ENCODE measurements at places on chromosomes 3 and 15.

- no peak for DNase-seq
Measured at GRCh38 chr3:52831500-52832301, 1.2 kb upstream of the ITIH4 start.

GRCh38 chr15:35603301-35603700 lies 57.3 kb upstream of the DPH6 start:
- no peak for DNase-seq

- no peak for DNase-seq
Measured at GRCh38 chr3:8900869-8901268, 62.4 kb downstream of the RAD18 start.

DNA sequence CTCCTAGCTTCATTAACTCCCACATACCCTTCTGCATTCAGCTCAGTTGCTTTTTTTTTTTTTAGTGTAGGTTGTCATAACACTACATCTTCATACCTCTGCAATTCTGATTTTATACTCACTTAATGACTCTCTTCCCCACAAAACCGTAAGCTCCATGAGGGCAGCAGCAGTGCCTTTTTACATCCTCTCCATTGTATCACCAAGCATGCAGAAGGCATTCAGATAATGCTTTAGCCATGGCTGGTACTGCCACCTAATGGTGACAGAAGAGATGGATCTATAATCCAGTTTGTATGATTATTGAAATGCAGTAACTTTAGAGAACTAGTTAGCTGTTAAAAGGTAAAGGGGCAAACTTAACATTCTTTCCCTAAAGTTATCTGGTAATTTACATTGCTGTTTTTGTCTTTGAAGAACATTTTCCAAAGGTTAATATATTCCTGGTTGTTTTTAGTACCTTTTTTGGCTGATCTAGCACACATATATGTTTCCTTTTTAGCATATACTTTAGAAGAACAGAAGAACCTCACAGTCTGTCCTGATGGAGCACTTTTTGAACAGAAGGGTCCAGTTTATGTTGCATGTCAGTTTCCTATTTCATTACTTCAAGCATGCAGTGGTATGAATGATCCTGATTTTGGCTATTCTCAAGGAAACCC lies 36.8 kb downstream of the ATP1B3 start:
- DNase-seq, result peak; percentile 66

- DNase-seq, result no peak
Measured at GRCh38 chr3:53554559-53555067, 60.2 kb downstream of the CACNA1D start.

GRCh38 chr15:92473756-92474155 lies 80.1 kb downstream of the ST8SIA2 start:
- DNase-seq, result no peak

DNA sequence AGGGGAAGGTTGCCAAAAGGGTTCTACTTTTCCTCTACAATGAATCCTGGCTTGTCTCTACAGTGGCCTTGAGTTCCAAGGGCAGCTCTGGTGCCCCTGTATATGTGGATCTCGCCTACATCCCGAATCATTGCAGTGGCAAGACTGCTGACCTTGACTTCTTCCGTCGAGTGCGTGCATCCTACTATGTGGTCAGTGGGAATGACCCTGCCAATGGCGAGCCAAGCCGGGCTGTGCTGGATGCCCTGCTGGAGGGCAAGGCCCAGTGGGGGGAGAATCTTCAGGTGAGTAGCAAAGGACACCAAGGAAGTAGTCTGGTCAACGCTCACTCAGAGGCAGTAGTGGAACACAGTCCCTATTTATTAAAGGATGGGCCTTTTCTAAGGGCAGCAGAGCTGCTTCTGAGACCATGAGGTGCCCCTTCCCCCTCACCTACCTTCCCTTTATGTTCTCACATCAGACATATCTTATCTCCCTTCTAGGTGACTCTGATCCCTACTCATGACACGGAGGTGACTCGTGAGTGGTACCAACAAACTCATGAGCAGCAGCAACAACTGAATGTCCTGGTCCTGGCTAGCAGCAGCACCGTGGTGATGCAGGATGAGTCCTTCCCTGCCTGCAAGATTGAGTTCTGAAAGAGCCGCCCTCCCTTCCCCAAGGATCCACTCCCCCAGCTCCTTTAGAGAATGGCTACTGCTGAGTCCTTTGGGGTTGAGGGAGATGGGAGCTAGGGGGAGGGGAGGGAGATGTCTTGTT lies 12.4 kb downstream of the MAP1A start:
- DNase-seq, result no peak

GRCh38 chr15:68795298-68795848 lies 25.3 kb downstream of the ANP32A start:
- peak; percentile 82 for DNase-seq

DNA sequence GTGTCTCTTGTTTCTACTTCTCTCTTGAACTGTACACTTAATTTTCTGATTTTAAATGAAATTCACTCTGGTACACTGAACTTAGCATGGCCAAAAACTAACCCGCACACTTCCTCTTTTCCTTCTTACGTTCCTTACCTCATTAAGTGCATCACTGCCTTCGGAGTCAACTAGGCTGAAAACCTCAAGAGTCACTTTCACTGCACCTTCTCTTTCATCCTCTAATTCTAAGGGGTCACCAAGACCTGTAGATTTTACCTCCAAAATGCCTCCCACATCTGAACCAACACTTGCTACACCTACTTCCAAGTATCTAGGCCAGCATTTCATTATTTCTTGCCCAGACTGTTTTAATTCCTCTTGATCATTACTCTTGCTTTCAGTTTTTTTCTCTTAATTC lies 6.6 kb downstream of the CBLB start:
- DNase-seq, result no peak

DNA sequence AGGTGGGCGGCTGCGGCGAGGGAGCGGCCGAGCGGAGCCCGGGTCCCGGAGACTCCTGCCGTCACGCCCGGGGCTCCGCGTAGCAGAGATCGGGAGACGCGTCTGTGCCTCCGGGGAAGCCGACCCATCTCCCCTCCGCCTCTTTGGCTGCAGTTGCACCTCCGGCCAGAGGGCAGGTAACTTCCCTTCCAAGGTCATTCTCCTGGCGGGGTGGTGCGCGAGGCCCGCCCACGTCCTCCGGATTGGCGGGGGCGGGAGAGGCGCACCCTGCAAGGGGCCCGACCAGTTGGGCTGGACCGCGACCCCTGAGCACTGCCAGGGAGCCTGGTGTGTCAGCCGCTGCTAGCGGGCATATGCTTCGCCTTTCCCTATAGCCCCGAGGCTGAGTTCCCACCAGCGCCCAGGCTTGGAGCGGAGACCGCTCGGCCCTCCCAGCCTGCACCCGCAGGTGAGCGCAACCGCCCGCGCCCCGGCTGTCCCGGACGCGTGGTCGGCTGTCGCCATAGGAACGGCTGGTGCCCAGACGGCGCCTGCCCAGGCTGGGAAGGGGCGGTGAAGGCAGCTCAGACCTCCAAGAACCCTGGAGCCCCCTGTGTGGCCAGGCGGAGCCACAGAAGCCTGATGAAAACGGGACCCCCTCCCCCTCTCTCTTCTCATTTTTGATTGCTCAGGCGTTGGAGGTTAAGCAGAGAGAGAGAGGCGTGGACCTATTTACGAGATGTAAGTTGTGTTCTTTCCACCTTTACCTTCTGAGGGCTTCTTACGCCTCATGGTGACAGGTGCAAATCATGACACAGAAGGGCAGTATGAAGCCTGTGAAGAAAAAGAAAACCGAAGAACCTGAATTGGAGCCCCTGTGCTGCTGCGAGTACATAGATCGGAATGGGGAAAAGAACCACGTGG lies 453 bp downstream of the ZDHHC23 start:
- DNase-seq, result peak; percentile 27

GRCh38 chr3:97121386-97121785 lies 307.0 kb downstream of the EPHA6 start:
- no peak for DNase-seq

DNA sequence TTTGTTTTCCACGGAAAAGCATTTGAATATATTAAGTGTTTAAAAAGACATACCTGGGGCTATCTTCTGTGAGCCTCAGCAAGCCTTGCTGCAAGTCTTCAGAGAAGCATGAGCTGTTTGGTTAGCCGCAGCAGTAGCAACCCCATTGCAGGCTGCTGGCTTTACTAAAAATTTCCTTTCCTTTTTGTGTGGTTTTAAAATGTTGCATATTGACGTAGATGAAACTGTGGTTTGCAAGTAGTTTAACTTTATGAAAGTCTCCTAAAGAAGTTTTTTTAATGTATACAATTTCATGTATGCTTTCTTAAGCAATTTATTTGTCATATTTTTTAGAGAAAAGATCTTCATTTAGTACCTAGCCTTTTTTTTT lies at the start of gene GPR171:
Gene GPR171 (minus strand): TSS at position 166 of the 370 bp plus-strand sequence. CDS start 3,830 bp downstream, outside the sequence.
- DNase-seq, result peak; percentile 86

DNA sequence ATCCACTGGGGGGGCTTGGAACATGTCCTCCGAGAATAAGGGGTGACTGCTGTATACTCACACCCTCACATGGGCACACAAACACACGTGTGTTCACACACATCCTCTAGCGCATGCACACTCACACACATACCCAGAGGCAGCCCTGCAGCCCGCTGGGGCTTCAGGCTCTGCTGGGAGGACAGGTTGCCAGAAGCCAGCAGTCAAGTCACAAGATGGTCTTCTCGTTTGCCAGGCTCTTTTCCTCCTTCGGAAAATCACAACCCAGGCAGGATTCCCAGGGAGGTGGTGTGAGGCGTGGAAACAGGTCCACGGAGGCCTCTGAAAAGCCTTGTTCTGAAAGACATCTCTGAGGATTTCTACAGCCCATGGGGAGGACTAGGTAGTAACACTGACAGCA lies 26.8 kb downstream of the MEGF11 start:
- no peak for DNase-seq

GRCh38 chr3:71104556-71104955 lies 479.0 kb downstream of the FOXP1 start:
- DNase-seq, result no peak

- no peak for DNase-seq
Measured at GRCh38 chr3:44065311-44066094, 176.2 kb upstream of the TOPAZ1 start.

- DNase-seq, result peak; percentile 61
Measured at GRCh38 chr15:84992157-84992944, 10.7 kb downstream of the PDE8A start.

- no peak for DNase-seq
Measured at GRCh38 chr3:174488527-174488926, 370.6 kb upstream of the NAALADL2 start.

DNA sequence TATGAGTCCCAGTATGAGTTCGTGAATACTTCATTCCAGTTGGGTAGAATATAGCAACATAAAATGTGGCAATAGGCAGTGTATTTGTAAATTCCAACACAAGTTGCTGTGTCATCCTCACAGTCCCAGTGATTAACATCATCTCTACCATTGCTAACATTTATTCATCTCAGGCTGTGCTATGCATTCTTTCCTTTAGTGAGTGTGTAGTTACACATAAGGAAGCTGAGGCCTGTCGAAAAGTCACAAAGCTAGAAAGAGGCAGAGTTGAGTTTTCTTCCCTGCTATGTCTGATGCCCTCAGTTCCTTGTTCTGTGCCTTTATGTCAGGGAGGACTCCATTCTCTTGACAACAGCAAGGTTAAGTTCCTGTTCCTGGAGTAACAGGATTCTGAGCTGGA lies 96.4 kb downstream of the FNDC3B start:
- DNase-seq, result no peak

- DNase-seq, result no peak
Measured at GRCh38 chr3:48411606-48412374, 18.1 kb downstream of the PLXNB1 start.

DNA sequence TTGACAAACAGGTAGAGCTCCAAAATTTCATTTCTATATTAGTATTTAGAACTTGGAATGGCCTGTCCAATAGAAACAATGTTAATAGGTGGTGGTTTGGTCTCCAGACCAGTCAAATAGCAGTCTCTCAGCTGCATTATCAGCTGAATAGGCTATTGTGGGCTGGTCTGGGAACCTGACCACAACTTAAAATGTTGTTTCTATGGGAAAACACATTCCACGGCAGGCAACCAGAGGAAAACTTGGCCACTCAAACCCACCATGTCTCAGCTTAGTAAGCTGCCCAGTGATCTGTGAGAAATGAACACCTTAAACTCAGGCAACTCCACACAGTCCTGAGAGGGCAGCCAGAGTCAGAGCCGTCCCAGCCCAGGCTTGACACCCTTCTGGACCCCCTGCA lies 20.4 kb downstream of the FBN1 start:
- no peak for DNase-seq

- DNase-seq, result peak; percentile 24
Measured at GRCh38 chr3:143885780-143886427, 37.6 kb upstream of the SLC9A9 start.

- DNase-seq, result no peak
Measured at GRCh38 chr15:32838338-32838737, 120.5 kb downstream of the GREM1 start.

GRCh38 chr3:9401986-9402385 lies 4.6 kb downstream of the SETD5 start:
- DNase-seq, result no peak

- DNase-seq, result no peak
Measured at GRCh38 chr3:183488343-183488742, 59.9 kb upstream of the MCF2L2 start.

DNA sequence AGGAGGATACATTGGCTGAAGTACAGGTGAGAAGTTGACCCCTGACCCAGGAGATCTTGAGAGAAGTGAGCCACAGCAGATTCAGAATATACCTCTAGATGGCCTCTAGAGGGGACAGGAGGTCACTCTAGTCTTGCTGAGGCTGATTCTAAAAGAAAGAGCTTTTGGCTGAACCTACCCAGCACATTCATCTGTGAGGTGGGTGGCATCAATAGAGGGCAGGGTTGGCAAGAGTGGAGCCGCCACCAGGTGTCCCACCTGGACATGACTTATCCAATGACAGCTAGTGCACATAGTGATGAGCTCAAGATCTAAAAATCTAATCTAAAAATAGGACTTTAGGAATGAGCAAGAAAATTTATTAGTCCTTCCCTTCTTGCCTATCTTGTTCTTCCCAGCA lies 51.6 kb downstream of the CYP19A1 start:
- DNase-seq, result no peak
